CD8-positive, alpha-beta memory T cell (primary cell): ENCODE measurements at places on chromosomes 16 and 17.

- DNase-seq: no peak
These were observed 109.0 kb upstream of the FAM20A start for GRCh38 chr17:68710035-68710780.

DNA sequence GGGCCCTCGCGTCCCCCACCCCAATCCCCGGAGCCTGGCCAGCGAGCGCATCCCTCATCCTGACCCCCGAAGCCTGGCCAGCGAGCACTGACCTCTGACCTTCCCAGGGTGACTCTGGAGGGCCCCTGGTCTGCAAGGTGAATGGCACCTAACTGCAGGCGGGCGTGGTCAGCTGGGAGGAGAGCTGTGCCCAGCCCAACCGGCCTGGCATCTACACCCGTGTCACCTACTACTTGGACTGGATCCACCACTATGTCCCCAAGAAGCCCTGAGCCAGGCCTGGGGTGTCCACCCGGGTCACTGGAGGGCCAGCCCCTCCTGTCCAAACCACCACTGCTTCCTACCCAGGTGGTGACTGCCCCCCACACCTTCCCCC lies 2.3 kb downstream of the TPSD1 start:
- no peak for DNase-seq

DNA sequence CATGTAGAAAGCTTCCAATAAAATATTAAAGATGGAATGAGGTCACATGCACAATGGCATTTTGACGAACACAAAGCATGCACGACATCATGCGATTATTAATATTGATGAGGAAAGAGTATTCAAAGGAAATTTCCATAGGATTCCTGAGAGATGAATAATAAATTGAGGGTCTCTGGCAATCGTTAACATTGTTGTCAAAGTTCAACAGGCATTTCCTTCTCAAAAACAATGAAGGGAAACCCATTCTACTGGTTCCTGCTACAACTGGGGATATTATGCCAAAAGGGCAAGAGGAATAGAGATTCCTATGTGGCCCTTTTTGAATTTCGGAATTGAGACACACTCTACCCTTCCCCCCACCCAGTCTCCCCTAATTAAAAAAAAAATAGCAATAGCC lies 128.3 kb upstream of the NUDT7 start:
- DNase-seq: no peak

DNA sequence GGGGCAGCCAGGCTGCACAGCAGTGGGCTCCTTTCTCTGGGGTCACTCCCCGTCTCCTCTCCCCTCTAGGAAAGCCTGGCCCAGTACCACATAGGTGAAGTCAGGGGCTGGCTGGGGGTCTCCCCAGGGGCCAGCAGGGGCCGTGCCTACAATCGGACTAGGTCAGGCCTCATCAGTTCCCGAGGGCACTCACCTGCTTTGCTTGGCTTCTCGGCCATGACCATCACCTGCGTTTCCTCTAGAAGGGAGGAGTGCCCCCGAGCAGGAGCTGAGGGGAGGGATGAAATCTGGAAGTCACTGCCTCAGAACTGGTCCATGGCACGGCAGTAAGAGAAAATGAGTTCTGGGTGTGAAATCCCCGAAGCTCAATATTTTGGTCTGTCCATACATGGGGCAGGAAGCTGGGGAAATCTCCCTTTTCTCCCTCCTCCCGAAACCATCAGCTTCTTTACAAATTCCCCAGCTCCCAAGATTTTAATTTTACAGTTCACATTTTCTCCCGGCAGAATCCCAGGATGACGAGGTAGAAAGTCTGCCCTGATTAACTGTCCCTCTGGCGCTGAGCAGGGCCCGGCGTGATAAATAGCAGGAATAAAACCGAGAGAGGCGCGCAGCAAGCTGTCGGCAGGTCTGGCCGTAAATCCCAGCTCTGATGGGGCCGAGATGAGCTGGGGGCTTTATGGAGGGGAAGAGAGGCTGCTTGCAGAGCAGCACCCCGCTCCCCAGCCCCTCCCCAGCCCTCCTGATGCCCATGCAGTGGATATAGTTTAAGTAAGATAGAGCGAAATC lies 172.1 kb downstream of the RBFOX3 start:
- no peak for DNase-seq

DNA sequence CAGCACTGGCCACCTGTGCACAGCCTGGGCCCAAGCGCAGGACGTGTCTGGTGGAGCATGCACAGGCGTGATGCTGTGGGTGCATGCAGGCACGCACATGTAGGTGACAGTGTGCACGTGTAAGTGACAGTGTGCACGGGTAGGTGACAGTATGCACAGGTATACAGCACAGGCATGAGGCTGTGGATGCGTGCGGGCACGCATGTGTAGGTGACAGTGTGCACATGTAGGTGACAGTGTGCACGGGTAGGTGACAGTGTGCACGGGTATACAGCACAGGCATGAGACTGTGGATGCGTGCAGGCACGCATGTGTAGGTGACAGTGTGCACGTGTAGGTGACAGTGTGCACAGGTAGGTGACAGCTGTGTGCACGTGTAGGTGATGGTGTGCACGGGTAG lies 7.9 kb downstream of the RPUSD1 start:
- no peak for DNase-seq

DNA sequence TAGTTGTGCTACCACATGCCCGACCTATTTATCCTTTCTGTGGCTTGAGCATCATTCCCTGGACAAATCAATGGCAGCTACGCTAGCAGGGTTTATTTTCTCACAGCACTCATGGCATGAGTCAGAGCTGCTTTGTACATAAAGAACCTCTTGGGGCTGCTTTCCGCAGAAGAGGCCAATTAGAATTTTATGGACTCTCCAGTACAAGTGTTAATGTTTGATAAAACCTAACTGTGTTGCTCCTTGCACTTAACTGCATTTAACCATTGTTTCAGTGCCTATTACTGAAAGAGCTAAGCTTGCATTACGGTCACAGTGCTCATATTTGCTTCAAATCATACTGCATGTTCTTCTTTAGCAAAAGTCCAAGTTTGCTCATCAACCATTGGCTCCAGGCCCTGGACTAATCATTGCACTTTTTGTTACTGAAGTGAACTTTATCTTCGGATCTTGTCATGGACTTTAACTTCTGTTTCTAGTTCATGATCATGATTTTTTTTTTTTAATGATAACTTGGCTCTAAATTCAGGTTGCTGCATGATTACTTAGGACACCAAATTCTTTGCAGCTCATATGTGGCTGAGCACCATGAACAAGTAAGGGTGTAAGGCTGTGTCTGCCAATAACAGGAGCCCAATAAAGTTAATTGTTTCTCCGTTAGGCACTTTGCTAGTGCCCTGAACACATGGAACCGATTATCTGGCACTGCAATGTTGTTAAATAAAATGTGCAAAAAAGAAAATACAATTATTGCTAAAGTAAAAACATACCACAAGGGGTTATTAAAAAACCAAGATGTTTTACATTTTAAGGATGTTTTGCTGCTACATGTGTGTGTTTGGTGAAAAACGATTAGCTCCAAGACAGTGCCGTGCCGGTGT lies 492.2 kb downstream of the KCNJ2 start:
- DNase-seq: no peak

DNA sequence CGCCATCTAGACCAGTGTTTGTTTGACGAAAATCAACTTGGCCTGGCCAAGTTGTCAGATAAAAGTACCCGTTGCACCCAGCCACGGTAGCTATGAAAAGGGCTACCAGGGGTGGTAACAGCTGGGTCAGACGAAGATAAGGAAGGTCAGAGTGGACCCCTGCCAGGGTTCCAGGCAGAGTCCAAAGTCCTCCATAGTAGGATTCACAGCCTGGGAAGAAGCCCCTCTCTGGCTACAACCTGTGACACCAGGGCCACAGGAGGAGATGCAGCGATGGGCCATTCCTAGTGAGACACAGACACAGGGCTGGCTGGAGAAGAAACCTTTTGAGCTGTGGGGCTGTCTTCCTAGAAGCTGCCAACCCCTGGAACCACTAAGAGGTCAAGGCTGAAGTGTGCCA lies 39.3 kb downstream of the MEAK7 start:
- DNase-seq: no peak

GRCh38 chr16:85437166-85438052 lies 175.7 kb upstream of the GSE1 start:
- no peak for DNase-seq

DNA sequence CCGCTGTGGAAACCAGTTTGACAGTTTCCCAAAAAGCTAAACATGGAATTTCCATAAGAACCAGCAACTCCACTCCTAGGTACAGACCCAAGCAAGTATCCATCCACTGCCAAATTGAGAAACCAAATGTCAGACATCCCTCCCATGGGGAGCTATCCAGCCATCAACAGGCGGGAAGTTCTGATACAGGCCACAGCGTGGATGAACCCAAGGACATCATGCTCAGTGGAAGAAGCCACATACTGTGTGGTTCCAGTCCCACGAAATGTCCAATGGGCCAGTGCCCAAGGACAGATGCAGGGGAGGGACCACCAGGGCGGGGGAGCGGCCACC lies 12.6 kb upstream of the BAIAP2 start:
- no peak for DNase-seq

DNA sequence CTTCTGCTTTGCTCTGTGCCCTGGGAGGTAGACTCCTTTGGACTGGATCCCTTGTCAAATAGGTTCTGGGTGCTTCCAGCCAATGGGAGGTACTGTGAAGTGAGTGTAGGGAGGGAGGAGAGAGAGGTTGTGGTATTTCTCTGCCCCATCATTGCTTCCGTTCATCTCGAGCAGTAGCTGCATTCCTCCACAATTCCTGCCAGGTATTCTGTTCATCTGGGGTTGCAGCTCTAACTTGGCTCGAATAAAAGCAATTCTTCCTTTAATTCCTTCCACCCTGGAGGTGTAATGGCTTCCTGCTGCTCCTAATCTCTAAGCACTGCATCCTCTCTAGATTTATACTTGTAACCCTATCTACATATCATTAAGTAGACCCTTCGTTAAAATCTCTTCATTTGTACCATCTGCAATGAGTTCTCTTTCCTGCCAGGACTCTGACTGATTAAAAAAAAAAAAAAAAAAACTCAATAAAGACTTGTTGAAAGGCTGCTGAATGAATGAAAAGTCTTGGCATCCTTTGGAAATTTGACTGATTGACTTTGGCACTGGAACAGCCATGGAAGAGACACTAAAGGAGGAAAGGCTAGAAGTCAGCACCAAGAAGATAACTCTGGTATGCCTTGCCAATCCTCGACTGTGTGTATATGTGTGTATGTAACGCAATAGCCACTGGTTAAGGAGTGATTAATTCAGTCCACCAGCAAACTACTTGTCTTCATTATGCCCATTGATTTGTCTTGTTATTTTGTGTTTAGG lies 616.9 kb upstream of the SOX9 start:
- no peak for DNase-seq

DNA sequence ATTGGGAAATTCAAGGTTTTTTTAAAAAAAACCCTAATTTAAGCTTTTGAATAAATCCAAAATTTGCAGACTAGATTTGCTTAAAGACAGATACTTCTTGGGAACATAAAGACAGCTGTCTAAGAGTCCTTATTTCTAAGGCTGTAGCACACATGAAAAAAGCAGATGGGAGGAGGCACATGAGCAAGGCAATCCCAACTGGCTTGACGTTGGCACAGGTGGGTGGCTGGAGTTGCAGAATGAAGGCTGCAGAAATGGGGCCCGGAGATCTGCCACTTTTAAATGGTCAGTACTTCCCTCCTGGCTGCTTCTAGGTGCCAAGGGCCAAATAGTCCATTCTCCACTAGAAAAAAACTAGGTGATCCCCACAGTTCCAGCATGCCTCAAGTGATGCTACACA lies 4.4 kb downstream of the KIAA0753 start:
- no peak for DNase-seq
